ENCODE measurements at places on chromosomes 3 and 15.
A peak's percentile ranks its signal among the peaks of the same experiment; 100 is the strongest.

DNA sequence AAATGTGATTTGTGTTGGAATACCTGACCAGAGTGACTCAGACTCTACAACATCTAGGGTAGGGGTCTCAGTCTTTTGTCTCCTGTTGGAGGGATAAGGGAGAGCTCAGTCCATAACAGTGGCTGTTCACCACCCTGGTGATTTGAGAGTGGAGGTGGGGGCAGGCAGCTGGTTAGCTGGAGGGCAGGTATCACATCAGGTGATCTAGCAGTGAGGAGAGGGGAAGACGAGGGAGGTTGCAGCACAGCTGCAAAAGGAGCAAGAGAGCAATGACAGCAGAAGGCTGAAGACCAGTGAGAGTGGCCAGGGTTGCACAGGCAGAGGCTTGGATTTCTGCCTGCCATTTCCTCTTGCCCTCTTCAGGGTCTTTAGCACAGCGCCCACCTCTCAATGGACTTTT lies 38.4 kb downstream of the PLCL2 start:
- no peak for DNase-seq

GRCh38 chr3:87120236-87120635 lies 106.9 kb upstream of the CHMP2B start:
- no peak for DNase-seq

- DNase-seq: peak; percentile 5
Observed at GRCh38 chr3:8622873-8623691, 21.5 kb downstream of the SSUH2 start.

DNA sequence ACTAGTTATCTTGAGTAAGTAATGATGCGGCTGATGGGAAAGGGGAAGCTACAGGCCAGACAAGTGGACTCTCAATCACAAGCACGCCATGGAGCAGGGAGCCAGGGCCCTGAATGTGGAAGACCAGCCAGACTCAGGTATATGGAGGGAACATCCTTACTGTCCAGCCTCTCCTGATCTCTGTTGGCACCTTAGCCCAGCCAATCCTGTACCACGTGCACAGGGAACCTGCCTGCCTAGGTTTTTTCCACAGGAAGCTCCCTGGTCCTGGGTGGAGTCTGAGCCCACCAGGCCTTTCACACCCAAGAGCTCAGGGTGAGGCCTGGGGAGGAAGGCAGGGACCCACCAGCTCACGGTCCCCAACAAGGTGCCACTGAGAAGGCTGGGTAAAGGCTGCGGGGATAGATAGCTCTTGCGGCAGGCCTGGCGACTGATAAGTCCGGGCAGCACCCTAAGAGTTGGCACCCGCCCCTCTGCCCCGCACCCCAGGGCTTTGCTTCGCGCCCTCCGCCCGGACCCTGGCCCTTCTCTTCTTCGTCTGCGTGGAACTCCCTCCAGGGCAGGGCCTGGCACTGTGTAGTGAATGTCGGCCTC lies 933 bp upstream of the APEH start:
- DNase-seq: no peak

DNA sequence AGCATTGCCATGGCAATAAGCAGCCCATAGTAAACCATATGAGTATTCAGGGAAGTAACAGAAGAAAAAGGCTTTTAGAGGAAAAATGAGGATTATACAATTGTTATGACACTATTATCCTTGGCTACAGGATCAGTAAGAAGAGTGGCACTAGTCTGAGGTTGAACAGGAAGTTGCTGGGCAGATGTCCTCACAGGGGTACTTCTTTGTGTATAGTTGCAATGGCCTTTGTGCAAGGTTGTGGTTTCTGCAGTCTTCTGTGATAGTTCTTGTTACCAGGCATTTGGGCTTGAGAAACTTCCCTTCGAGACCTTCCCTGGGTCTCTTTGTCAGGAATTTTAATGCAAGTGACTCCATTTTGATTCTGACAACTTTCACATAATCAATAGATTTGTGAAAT lies 100.6 kb upstream of the ATP11B start:
- peak; percentile 12 for DNase-seq

DNA sequence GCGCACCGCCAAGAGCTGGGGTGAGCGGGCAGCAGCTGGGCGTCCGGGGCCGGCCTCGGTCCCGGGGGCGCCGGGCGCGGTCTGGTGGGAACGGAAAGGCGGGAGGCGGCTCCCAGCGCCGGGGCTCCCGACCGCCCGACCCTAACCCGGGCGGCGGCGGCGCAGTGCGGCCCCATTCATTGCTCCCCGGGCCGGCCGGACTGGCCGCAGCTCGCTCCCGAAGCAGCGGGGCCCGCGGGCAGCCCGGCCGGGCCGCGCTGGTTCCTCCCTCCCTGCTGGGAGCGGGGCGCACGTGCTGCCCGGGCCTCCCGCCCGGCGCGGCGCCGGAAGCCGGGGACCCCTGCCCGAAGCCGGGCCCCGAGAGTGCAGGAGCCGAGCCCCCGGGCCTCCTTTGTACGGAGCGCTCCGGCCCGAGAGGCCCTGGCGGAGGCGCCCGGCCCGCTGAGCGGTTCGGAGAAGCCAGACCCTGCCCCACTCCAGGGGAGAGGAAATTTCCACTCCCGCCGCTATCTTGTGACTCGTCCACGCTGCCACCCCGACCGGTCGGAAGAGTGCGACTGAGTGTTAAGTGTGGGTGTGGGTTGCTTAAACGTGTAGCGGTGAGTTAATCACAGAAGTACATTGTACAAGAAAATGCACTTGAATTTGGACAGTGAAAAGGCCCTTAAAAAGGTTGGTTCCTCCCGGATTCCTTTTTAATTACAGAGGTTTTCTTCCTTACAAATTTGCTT lies 613 bp downstream of the ATP1B3 start:
- peak; percentile 72 for DNase-seq

GRCh38 chr3:123396171-123397049 lies 52.5 kb downstream of the ADCY5 start:
- no peak for DNase-seq

GRCh38 chr15:98904544-98904943 lies 103.0 kb downstream of the PGPEP1L start:
- no peak for DNase-seq

DNA sequence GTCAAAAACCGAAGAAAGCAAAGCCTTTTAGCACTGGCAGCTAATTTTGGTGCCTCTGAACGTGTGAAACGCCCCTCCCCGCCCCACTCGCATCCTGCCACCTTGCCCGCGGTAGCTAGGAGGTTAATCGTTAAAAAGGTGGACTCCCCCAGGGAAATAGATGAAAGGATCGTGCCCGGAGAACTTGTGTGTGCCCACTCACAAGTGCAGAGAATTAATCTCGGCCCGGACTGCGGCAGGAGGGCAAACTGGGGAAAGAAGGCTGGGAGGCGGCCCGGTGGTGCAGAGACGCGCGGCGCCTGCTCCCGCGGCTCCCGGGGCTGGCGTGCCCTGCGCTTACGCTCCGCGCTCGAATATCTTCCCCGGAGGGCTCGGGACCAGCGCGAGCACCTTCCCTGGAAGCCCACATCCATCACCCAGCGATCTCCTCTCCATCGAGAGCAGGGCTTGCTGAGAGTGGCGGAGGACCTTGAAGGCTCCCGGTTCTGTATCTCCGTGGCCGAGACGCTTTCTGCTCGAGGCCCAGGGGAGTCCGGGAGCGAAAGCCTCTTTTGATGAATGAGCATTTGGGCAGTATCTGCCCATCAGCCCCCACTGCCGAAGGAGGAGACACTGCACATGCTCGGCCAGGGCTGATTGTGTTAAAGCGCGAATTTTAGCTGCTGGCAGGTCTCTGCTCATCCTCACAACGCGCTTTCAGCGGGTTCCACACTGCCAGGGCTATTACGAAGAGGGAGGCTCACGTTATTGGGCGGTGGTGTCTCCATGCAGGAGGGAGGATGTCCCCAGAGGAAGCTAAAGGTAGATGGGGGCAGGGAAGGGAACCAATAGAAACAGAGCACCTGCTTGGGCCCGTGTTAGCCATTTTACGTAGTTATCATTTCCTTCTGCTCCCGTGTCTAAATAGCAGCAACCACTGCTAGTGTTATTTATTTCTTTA lies 1.3 kb upstream of the SPTSSB start:
- no peak for DNase-seq

GRCh38 chr3:178558637-178559036 lies 22.4 kb downstream of the KCNMB2 start:
- no peak for DNase-seq

DNA sequence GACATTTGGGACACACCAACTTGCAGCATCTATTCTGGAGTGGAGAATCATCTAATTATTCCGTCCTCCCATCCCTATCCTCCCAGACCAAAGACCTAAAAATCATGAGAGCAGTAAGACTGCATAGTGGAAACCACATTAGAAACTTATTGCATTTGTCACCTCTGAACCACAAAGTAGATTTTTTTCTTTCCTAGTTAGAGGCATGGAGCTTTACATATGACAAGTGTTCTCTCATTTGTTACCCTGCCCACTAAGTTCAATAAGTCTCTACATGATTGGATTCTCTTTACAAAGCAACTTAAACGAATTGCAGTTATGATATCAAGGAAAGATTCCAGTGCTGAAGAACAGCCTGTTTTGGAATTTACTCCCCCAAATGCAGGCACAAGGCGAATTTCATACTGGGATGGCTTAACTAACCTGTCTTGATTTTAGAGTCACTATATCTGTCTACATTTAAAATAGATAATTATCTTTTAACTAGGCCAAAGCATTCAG lies 42.3 kb upstream of the LRRFIP2 start:
- DNase-seq: no peak

- no peak for DNase-seq
Observed at GRCh38 chr15:62419192-62419591, 254.1 kb upstream of the C2CD4B start.

DNA sequence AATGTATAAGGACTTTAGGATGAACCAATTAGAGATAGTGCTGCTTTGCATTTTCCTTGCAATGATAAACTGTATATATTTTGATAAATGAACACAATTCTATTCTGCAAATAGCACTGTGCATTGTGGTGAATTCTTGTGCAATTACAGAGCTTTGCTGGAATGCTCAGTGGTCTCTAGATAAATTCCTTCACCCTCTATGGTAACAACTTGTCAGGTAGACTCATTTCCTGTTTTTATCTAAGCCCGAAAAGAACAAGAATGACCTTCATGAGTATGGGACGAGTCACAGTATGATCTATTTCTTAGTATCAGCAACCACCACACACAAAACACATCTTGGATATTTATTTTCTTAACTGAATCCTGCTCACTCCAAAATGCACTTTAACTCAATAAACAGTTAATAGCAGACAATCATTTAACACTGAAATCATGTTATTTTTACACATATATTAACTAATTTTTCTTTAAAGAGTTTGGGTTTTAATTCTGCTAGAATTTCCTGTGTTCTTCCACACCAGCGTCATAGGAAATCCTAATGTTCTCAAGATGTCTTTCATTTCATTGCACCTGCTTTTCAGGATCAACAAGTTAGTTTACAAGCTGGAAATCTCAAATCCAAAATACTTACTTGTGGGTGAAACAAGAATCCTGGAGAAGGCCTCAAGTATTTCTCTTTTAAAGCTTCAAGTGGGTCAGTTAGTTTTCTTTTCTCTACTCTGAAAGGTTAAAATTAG lies 551.2 kb downstream of the MECOM start:
- no peak for DNase-seq

GRCh38 chr3:146581951-146582467 lies 23.1 kb downstream of the PLSCR5 start:
- no peak for DNase-seq

DNA sequence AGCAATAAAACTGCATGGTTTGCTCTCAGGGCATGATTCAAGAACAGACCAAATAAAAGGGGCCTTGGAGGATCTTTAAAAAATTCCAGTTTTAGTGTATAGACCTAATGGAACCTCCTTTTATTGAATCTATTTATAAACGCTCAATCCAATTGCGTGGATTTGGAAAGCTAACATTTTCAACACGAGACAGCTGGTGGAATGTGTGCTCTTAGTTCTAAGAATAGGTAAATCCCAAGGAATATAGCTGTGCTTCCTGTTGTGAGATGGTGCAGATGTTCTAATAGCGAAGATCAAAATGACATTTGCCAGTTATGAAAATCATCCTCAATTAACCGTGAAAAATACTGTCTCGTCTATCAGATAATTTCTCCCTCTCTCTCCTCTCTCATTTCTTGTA lies 192.5 kb downstream of the ATP10A start:
- no peak for DNase-seq

DNA sequence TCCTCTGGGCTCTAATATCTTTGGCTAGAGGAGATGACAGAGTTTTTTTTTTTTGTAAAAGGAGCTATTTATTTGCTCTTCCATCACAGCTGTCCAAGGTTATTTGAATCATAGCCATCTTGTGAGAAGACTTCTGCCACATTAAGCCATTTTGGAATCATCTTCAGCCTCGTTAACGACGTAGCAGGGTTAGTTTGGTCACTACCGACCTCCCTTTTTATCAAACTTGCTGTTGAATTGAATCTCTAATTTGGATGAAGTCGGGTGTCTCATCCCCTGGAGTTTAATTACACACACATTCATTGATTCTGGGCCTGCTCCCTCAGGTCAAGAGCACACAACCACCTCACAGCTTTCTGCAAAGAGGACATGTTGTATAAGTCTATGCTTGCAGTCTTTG lies 238.7 kb downstream of the CPNE4 start:
- no peak for DNase-seq

GRCh38 chr3:72128921-72129320 lies 344.0 kb upstream of the PROK2 start:
- DNase-seq: no peak

GRCh38 chr15:34802371-34802770 lies 7.0 kb upstream of the ACTC1 start:
- DNase-seq: no peak

DNA sequence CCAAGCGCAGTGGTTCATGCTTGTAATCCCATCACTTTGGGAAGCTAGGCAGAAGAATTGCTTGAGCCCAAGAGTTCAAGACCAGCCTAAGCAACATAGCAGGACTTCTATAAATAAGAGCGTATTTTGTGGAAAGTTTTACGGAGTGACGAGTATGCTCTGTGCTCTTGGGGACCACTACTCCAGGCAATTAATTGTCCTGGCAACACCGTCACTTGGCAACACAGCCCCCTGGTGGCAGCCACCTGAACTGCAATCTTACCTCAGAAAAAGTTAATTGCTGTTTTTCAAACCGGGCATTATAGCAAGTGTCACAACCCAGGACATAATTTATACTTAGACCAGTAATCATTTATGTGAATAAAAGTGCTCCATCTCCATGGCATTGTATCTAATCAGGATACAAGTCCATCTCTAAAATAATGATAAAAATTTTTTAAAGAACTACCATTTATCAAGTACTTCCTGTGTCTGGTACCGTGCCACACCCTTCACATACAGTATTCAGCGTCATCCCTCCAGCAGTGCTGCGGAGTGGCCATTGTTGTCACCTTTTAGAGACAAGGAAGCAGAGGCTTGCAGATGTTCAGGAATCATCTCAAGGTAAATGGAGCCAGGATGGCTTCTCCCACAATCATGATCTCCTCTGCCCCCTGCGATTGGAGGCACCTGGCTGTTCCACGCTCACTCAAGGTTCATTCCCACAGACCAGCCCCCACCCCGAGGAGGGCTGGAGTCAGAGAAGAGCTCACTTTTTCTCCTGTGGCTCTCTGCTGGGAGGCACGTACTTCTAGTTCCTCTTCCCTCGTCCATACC lies 34.5 kb downstream of the PLA2G4D start:
- no peak for DNase-seq

- peak; percentile 38 for DNase-seq
Observed at GRCh38 chr15:89472785-89473256, 23.6 kb downstream of the RHCG start.

- DNase-seq: no peak
Observed at GRCh38 chr3:19688767-19689166, 245.2 kb downstream of the EFHB start.

- no peak for DNase-seq
Observed at GRCh38 chr3:78613421-78613879, 1154.3 kb downstream of the ROBO1 start.

- DNase-seq: no peak
Observed at GRCh38 chr3:127809211-127809610, 13.1 kb downstream of the MGLL start.

GRCh38 chr3:159763602-159764489 lies 224.8 kb upstream of the IL12A start:
- no peak for DNase-seq
